ENCODE measurements at places on chromosomes 5 and 9. TPM values are rescaled to one million over a fixed set of nuclear protein-coding genes. Genes with fewer than 3 reads are reported as not detected.

Gene SPARC
- total RNA-seq = 3,114 TPM

Gene SPINK13
- not detected for total RNA-seq

Gene MLANA
- not detected for total RNA-seq

- DNase-seq = peak; percentile 11
Observed at GRCh38 chr5:78377056-78377717, 16.8 kb downstream of the SCAMP1 start.

GRCh38 chr5:38509185-38509584 lies 47.3 kb downstream of the LIFR start:
- DNase-seq = no peak

DNA sequence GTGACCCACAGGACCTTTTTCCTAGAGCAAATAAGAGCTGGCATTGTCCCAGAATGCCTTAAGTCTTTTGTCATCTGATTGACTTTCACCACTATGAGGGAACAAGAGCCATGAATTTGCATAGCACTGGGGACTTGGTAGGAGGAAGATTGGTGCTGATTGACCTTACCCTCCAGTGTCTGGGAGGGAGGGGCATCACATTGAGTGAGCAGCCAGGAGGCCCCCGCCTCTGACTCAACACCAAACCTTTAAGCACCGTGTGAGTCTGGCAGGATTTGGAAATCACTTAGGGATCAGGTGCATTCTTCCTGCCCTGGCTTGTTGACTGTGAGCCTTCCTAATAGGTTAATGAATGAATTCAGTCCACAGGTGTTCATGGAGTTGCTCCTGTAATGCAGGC lies 40.7 kb downstream of the WNK2 start:
- DNase-seq = no peak

GRCh38 chr5:117682416-117682815 lies 1107.8 kb upstream of the SEMA6A start:
- DNase-seq = no peak

All from endothelial cell of umbilical vein (primary cell).